ENCODE measurements at places on chromosomes 5 and 9.

GRCh38 chr5:77644371-77645157, 6.1 kb upstream of the OTP start:
- DNase-seq = peak; percentile 57

DNA sequence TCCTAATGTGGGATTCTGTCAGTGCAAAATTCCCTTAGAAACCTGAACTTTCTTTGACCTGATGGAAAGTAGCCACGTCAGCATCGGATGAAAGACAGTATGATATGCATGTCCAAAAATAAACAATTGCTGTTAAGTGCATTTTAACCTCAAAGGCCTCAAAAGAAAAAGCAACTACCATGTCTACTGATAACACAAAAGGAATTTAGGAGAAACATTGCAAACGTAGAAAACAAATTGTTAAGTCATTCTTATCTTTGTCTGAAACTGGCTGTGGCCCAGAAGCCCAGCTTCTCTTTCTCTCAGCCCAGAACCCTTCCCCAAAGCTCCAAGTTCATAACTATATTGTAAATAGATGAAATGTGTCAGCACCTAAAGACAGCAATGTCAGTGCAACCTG, 11.1 kb upstream of the LHFPL2 start:
- no peak for DNase-seq

GRCh38 chr5:53820802-53821171, 260.3 kb downstream of the NDUFS4 start:
- DNase-seq = no peak

DNA sequence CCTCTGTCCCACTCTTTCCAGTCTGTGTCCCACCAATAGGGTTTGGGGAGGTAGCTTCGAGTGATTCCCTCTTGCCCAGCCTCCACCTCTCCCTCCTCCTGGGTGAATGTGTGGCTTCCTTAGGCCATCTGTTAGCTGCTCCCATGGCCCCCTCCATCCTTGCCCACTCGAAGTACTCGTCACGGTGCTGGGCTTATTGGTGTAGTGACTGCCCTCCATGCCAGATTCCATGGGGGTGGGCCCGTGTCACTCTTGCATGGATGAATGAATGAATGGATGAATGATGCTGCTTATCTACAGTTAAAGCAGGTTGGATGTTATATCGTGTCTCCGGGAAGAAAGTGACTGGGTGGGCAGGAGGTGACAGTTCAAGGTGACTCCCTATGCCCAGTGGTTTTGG, 19.1 kb downstream of the HMCN2 start:
- no peak for DNase-seq

Measured in activated CD8-positive, alpha-beta memory T cell treated with anti-CD3 and anti-CD28 coated beads, Interleukin-2, amount 50 U/mL, for 48 hours (primary cell).